Stimulated activated CD4-positive, alpha-beta T cell treated with anti-CD3 and anti-CD28 coated beads, Interleukin-4, amount 100 ng/mL, for 1 hour (primary cell): ENCODE measurements at places on chromosomes 7 and 10.

DNA sequence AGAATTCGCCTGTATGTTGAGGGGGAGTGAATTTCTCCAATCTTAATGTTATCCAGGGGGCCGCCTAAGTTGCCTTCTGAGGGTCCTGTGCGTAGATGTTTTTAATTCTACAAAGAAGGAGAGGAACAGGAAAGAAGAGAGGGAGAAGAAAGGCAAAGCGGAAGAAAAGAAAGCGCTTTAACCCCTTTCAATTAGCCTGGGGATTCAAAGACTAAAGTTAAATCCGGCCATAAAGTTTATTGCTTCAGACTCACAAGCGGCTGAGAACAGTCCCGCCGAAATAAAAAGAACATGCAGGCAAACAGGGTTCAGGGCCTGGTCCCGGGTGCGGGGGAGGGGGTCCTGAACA is 4.5 kb downstream of the HOXA5 start:
- no peak for DNase-seq

- no peak for DNase-seq
These were observed 367.8 kb upstream of the C7orf33 start for GRCh38 chr7:148222721-148223120.

DNA sequence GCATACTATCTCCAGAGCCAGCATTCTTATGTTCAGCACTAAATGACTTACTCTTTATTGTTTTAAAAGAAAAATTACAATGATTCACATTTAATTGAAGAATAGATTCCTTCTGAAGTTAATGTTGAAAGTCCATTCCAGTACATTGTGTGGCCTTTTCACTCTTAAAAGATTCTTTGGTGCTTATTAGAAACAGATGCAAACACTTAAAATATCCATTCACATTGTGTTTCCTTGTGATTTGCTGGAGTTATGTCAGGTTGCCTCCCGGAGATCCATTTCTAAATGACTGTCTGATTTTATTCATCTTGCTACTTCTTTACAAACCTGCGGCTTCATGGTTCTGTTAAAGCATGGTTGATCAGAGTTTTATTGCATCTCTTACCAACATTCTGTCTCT is 152.8 kb downstream of the FOXP2 start:
- no peak for DNase-seq

DNA sequence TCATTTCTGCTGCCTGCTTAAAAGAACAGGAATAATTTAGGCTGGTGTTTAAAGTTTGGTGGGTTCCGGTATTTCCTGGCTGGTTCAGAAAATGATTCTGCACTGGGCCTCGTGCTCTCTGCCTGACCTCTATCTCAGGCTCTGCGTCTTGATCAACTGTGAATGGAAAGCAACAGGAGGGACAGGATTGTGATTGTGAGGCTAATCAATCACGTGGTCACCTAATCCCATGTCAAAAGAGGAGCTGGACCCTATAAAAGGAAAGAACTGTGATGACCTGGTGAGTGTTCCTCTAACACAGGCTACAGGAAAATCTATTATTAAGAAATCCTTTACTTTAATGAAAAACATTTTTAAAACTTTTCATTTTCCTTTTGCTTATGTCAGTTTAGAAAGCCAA is at the start of gene DHX32:
DHX32 (minus strand) TSS at position 101 of the 400 bp plus-strand sequence. CDS start 468 bp downstream, outside the sequence.
- no peak for DNase-seq

DNA sequence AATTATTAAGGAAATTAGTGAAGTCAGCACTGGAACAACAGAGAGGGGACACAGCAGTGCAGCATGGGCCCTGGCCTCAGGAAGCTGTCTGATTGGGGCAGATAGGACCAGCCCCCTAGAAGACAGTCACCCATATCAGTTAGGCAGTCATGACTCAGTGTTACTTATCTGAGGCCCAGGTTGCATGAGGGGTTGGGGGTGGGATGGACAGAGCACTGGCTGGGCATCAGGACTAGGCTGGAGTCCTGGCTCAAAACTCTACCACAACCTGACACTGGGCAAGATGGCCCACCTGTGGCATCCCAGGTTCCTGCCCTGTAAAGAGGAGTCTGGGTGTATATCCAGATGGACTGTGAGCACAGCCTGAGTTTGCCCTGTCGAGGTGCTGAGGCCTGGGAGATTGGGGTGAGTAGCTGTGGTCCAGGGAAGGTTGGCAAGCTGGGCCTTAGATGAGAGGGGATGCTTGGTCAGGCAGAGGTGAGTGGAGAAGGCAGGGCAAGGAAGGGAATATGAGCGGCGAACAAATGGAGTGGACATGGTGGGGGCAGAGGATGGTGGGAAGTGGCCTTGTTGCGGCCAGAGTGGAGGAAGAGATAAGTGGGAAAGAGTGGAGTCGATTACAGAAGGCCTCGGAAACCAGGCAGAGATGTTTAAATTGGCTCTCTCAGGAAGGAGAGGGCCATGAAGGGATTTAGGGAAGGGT is 37.5 kb downstream of the HK1 start:
- DNase-seq = no peak

GRCh38 chr10:48247680-48248079 is 26.8 kb downstream of the FRMPD2 start:
- no peak for DNase-seq

DNA sequence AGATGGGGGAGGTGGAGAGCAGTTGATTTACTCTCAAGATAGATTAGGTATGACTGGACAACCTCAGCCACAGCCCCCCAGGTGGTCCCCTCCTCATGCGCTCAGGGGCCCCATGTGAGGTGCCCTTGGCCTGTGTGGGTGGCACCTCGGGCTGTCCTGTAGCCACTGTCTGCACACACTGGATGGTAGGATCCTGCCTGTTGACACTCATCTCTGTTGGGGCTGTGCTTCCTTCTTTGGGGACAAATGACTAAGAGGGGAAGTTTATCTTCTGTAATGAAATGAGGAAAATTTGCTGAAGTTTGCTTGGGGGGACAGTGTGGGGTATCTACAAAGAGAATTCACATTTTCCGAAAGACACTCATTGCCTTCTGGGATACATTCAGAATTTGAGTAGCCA is 53.6 kb upstream of the ANTXRL start:
- no peak for DNase-seq

- no peak for DNase-seq
These were observed 300.8 kb downstream of the PARD3 start for GRCh38 chr10:34514290-34514689.

GRCh38 chr7:39587393-39587792 is 21.2 kb downstream of the YAE1 start:
- no peak for DNase-seq

DNA sequence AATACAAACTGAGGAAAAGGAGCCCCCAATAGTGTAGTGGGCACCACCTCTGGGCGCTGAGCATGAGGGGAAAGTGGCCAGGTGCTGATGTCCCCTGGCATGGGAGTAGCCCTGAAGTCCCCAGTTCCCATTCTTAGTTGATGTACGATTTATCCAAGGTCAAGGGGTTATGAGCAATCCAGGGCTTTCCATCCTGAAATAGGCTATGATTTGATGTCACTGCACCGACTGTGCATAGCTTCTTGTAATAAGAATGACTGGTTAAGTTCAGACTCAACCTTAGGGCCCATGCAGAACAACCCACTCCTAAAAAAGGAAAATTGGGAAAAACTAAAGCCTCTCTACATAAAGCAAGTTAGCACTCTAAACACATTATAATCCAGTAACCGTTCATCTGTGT is 4.4 kb downstream of the FRAT1 start:
- DNase-seq = no peak

DNA sequence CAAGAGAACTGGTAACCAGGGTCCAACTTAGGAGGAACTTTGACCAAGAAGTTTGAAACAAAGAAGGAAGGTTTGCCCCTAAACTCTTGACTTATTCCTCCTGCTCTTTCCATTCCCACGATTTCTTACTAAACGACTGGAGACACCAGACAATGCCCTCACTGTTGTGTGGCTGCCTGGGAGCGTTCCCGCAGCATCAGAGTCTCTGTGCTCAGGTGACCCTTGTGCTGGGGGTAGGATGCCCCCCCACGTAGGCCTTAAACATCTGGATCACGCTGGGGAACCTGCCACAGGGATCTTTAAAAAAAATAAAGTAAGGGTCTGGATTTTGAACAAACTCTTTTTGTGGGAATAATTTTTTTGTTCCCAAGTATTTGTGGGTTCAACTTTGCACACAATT is 30.1 kb upstream of the CTBP2 start:
- DNase-seq = no peak

DNA sequence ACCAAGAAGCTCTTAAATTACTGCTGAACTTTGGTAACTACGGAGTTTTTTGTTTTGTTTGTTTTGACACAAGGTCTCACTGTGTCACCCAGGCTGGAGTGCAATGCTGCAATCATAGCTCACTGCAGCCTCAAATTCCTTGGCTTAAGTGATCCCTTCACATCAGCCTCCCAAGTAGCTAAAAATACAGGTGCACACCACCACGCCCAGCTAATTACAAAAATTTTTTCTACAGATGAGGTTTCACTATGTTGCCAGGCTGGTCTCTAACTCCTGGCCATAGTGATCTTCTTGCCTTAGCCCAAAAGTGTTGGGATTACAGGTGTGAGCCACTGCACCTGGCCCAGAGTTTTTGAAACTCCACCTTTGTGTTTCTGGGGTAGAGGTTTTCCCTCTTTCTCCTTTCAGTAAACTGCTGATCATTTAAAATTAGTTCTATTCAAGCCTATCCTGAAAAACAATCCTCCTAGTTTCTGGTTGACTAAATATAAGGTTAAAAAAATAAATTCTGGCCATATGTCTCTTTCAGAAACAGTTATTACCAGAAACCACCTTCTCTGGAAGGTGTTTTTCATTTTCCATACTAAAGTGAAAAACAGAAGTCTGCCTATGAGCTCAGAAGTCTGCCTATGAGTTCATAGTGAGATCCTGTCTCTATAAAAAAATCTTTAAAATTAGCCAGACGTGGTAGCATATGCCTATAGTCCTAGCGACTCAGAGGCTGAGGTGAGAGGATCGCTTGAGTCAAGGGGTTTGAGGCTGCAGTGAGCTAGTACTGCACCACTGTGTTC is 63.9 kb downstream of the VOPP1 start:
- DNase-seq = no peak

DNA sequence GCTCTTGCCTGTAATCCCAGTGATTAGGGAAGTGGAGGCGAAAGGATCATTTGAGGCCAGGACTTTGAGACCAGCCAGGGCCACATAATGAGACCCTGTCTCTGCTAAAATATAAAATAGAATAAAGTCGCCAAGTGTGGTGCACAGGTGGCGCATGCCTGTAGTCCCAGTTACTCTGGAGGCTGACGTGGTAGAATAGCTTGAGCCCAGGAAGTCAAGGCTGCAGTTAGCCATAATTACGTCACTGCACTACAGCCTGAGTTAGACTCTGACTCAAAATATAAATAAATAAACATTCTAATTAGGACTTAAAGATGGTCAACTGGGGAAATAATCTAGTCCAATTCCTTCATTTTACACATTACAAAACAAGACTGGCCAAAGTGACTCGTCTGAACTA is 768 bp downstream of the CHCHD2 start:
- no peak for DNase-seq

- no peak for DNase-seq
These were observed 125.9 kb downstream of the JAZF1 start for GRCh38 chr7:28054531-28055160.

DNA sequence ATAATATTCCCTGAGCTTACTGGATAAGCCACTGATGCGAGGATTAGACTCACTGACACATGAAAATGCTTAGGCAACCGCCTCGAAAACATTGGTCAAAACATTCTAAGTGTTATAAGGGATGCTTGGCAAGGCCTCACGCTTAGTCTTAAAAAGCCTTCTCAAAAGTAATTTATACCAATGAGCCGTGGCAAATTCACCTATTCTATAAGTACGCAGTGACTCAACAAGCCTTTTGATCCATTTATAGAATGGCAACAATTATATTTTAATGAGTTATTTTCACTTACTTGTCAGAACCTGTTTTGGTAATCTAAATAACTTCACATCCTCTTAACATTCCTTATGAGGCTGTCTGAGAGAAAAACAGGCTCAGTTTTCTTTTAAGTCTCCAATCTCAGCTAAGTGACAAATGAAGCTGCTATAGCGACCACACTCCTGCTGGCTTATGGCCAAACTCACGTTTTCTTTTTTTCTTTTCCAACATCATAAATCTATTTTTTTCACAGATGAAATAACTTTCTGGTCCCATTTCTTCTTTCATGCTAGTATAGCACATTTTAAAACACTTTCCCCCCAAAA is 121.2 kb upstream of the AFAP1L2 start:
- DNase-seq = no peak

GRCh38 chr7:33807155-33807530 is 98.2 kb upstream of the BMPER start:
- no peak for DNase-seq

GRCh38 chr10:92042541-92042940 is 119.0 kb downstream of the BTAF1 start:
- DNase-seq = no peak

DNA sequence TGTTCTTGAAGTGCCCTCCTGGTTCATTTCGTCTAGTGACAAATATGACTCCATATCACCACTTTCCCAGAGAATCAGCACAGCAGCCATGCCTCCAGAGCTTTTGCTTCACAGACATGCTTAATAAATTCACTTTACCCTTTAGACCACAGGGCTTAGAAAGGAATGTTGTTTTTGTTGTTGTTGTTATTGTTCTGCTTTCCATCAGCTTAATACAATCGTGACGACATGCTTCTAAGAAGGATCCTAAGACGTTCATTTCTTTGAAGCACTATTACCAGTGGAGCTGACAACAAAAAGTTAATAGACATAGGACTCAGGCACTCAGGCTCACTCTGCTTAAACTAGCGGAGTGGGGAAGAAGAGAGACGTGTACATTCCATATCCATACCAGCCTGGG is 418.6 kb downstream of the KCNMA1 start:
- DNase-seq = no peak

DNA sequence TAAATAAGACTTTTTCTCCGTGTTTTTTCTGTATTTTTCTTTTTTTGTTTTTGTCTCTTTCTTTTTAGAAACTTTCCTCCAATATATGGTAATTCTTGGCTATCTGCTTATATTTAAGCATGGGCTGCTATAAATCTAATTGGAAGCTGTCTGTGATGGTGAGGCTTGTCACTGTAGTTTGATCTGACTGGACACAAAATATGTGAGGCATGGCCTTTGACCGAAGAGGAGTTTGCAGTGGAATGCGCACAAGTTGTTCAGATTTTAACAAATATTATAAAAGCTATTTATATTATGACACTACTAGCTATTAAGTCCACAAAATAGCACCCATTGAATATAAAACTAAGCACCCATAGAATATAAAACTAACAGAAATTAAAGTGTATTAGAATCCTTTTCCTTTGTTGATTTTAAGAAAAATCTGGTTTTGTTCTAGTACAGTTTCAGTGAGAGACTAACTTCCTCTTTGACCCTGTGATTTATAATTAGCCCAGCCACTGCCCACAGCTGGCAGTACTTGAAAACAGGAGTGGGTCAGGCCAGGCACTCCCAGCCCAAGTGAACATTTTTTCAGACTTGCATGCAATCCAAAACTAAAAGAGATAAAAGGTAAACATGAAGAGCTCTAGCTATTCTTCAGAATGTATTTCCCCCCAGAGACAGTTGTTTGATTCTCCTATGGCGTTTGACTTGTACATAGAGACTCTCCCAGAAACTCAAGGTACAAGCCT is 69.9 kb upstream of the FGL2 start:
- no peak for DNase-seq
